CD4-positive, alpha-beta T cell treated with Interleukin-2 at 100 ng/mL for 4 hours (primary cell): ENCODE measurements at places on chromosomes 7 and 10.

- DNase-seq: peak; percentile 0
These were observed 285.5 kb downstream of the TCF7L2 start for GRCh38 chr10:113235508-113235907.

- DNase-seq: no peak
These were observed 22.2 kb upstream of the BMPER start for GRCh38 chr7:33882950-33883670.

DNA sequence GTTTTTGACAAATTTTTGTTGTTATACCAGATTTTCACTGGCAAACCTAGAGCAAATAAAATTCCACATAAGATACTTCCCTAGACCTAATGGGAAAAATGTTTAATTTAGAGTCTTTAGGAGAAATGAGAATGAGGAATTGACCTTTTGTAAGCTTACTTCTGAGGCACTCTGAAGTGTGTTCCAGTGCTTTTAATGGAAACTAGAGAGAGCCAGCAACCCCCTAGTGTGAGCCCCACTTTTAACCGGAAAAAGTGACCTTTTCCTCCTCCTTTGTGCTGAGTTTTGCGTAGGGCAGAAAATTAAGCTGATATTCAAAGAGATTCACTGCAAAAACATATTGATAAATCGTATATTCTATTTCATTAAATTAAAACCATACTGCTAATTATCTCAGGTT is 5.2 kb downstream of the IKZF1 start:
- no peak for DNase-seq

DNA sequence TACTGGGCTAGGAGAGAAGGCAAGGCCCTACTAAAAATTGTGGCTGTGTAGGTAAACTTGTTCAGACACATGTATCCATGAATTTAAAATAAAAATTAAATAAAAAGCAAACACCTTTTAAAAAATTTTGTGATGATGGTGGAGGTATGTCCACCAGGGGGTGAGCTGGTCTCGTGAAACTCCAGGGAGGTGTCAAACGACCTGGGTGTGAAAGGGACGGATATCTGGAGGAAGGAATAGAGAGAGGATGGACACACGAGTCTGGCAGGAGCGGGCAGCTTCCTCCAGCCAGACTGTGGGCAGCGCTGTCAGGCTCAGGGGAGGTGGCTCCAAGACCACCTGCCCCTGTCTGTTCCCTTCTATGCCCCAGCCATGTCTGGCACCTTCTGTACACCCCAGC is 34.8 kb upstream of the DMBT1 start:
- DNase-seq: peak; percentile 25

DNA sequence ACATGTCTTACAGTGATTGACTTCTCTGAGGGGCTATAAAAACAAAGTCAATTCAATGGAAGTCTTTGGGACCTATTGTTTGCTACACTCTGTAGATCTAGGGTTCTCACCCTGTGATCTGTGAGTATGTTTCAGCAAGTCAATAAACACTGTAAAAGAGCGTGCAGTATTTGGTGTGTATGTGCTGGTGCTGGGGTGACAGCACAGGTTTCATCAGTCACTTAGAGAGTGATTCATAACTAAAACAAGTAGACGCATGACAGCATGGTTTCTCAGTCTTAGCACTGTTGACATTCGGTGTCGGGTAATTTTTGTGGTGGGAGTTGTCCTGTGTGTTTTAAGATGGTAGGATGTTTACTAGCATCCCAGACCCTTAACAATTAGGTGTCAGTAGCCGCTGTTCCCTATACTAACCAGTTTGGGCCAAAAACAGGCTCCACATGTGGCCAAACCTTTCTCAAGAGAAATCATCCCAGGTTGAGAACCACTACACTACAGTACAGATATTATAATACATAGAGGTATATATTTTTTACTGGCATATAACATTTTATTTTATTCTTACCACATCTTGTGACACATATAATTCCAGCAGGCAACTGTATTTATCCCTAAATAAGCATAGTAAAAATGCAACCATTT is 411.8 kb downstream of the ARL4A start:
- no peak for DNase-seq

DNA sequence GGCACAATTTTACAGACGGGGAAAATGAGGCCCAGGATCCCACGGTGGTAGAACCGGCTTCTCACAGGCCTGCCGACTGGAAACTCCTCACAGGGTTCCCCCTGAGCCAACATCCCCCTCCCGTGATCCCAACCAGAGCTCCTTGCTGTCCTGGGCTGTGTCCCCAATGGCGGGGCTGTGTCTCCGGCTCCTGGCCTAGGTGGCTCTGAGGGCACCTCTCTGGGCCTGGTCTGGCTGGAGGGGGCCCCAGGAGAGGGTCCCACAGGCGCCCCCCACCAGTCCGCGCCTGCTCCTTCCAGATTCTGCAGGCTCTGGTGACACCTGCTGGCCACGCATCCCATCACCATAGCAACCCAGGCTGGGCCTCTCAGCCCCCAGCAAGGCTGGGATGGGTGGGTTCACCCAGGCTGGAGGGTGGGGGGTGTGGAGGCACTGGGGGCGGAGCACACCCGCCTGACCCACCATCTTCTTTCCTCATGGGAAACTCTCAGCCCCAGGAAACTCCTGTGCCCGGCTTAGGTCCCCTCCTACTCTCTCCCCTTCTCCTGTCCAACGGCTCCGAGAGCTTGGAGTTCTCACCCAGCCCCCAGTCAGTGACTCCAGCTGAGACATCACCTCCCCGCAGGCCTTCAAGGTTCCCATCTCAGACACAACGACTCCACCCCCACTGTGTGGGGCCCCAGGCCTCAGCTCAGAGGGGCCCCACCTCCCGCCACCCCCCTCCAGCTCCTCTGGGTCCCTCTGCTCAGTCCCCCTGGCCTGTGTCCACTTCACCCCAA is 27.1 kb upstream of the TNRC18 start:
- peak; percentile 22 for DNase-seq

- no peak for DNase-seq
These were observed 66.7 kb downstream of the EMX2 start for GRCh38 chr10:117609095-117609795.

DNA sequence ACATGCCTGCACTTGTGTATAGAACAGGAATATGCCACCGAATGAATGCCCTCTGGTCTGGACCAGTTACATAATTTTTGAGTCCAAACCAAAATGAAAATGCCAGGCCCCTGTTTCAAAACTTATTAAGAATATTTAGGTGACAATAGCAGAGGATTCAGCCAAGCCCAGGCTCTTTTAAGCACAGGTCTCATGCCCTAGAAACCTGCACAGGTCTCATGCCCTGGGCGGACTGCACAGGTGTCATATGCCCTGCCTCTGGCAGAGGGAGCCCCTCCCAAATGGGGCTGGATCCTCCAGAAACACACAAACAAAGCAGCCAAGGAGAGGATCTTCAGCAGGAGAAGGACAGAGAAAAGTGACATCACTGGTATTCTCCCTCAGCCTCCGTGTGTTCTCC is 605.4 kb upstream of the NRP1 start:
- no peak for DNase-seq

- no peak for DNase-seq
These were observed 3.2 kb downstream of the NYAP1 start for GRCh38 chr7:100486753-100487446.

DNA sequence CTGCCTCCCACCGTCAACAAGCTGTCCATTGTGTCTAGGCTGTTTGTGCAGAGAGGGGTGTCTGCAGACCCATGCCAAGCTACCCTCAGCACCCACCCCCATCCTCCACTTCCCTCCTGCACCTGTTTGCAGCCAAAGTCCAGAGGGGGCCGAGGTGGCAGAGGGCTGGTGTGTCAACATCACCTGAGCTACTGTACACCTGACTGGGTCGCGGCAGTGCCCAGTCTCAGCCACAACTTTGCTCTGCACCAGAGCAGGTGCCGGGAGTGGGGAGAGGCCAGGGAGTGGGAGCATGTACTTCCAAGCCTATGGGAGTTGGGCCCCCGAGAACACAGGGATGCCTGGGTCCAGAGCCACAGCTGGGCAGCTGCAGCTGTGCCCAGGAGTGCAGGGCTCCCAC is 93.1 kb downstream of the AUTS2 start:
- DNase-seq: no peak

GRCh38 chr7:43700059-43700501 is 29.2 kb downstream of the COA1 start:
- peak; percentile 77 for DNase-seq

DNA sequence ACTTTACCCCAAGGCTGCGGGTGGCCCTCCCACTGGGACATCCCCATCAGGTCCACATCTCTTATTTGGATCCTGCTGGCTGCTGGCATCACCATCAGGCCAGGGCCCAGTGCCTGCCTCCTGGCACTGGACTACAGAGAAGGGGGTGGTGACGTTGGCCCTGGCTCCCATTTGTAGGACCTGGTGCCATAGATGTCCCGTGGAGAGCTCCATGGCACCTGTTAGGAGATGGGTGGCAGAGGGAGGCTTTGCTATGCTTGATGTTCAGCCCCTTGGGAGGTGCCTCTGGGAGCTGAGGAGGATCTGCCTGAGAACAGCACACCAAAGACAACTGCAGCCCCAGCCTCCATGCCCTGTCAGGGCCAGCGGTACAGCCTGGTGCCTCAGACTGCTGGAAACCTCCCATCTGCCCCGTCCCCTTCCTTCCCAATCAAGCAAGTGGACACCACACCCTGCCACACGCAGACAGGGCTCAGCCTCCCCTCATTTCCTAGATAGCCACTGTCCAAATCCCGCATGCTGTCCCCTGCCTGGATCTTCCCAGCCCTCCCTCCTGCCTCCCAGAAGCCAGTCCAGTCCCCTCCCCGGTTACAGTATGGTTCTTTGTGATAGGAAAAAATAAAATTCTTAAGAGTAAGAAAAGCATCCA is 230.0 kb upstream of the GRB10 start:
- no peak for DNase-seq

- DNase-seq: no peak
These were observed 995 bp upstream of the INPP5F start for GRCh38 chr10:119724593-119725516.

DNA sequence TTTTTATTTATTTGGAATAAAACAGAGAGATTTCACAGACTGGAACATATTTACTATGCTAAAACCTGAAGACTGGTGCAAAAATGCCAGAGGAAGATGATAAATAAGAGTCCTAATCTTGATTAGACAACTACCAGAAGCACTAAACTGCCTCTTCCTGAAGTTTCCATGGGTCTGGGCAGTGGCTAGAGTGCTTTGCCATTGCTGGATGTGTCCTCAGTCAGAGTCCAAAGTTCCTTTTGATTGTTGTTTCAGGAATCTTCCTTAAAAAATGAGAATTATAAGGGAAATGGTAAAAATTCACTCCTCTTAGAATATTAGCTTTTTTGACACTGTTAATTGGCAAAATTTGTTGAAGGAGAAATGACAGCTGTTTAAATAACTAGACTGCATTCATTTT is 86.3 kb upstream of the AHR start:
- DNase-seq: no peak

DNA sequence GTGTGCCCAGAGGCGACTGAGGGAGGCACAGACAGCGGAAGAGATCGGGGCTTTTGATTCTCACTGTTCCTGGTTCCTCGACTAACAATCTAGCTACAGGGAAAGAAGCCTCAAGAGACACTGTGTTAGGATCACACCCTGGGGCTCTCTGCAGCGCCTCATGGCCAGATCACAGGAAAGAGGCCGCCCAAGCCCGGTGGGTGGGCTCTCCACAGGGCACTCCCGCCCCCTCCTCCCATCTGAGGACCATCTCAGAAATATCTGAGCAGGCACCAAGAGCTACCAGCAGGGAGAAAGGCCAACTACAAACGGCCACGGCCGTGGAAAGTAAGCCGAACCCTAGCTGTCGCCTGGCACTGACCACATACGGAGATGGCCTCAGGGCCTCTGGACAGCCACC is 224.2 kb downstream of the MLLT10 start:
- no peak for DNase-seq

DNA sequence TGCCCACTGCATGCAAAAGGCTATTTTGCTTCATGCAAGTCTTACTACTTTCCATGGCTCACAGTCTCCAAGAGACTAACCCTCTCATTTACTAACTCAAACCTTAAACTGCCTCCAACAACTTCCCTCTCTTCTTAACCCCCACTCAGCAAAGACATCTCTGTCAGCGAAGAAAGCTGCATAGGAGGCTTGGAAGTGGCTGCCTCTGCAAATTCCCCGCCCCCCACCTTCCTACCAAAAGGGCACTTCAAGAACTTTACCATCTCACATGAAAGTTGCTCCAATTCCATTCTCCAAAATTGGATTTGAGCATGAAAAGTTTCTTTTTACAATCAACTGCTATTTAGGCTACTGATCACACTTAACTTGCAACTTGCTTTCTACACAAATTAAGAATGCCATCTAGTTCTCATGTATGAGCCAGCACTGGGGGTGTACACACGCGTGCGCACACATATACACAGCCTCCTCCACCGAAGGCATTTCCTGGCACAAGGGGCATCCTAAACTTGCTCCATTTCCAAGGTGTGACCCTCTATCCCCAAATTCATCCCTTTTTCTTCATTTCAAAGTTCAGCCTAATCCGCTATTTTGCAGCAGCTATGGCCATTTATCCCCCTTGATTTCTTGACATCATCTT is 1.8 kb downstream of the CCDC6 start:
- no peak for DNase-seq

GRCh38 chr7:12422554-12423320 is 19.1 kb upstream of the VWDE start:
- DNase-seq: no peak

- DNase-seq: no peak
These were observed 12.0 kb upstream of the SCART1 start for GRCh38 chr10:133441780-133442179.

GRCh38 chr10:125531465-125531864 is 151.5 kb downstream of the TEX36 start:
- no peak for DNase-seq

DNA sequence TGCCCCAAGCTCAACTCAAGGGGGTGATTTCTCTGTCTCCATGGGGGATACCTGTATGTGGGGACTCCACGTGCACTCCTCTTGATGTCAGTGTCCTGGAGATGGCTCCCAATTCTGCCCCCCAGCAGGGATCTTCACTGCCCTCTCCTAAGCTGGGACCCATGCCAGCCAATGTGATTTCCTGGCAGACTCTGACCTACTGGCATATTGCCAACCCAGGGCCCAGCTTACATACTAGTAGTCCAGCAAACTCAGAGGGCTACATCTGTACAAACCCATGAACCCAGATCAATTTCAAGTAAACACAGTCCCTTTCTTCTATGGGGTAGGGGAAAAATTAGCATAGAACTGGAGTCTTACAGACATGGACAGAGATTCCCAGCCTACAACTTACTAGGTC is 26.2 kb upstream of the BMPR1A start:
- no peak for DNase-seq

DNA sequence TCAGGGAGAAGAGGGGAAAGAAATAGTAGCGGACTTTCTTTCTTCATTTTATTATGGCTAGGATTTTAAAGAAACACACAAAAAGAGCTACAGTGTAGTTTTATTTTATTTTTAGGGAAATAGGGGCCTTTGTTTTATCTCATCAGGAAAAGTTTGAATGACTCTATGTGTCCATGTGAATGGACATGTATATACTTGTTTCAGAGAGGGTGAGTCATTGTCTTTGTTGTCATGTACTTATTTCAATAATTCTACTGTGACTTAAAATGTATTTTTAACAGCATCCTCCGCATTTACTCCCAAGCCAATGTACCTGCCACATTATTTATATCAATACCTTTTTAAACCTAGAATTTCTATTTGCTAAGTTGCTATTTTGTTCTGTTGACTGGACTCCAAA is 569.5 kb downstream of the SORCS3 start:
- no peak for DNase-seq
